Spleen (tissue), 13 donors: ENCODE measurements at places on chromosomes 13 and 19. TPM values are rescaled to one million over a fixed set of nuclear protein-coding genes. Genes with fewer than 3 reads are reported as not detected.
A peak's percentile ranks its signal among the peaks of the same experiment; 100 is the strongest.

Gene CEACAM7
- not detected for total RNA-seq

Gene KIR2DL3
- not detected for total RNA-seq

Gene ARRDC5
- 4.1 TPM for total RNA-seq

DNA sequence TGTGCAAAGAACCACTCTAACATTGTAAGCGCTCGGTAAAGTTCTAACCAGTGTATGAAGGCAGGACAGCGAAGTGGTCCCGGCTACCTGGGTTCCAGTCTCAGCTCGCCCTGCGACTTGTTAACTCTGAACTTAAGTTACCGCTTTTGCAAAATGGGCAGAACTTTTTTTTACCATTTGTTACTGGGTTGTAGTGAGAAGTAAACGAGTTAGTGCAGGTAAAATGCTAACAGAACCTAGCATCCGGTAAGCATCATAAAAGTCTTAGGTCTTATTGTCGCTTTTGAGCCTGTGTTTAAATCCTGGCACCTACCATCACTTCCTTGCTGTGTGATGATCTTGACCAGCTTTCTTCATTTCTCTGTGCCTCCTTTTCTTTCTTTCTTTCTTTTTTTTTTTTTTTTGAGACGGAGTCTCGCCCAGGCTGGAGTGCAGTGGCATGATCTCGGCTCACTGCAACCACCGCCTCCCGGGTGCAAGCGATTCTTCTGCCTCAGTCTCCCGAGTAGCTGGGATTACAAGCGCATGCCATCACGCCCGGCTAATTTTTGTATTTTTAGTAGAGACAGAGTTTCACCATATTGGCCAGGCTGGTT, 734 bp upstream of the TRMT1 start:
- H3K27me3 ChIP-seq = no peaks in the 10 kb centered on the region
- H3K27ac ChIP-seq = peak overlapping the region; percentile 88
- peaks cover 8% of the 10 kb centered on the region for H3K36me3 ChIP-seq
- no peak for DNase-seq

DNA sequence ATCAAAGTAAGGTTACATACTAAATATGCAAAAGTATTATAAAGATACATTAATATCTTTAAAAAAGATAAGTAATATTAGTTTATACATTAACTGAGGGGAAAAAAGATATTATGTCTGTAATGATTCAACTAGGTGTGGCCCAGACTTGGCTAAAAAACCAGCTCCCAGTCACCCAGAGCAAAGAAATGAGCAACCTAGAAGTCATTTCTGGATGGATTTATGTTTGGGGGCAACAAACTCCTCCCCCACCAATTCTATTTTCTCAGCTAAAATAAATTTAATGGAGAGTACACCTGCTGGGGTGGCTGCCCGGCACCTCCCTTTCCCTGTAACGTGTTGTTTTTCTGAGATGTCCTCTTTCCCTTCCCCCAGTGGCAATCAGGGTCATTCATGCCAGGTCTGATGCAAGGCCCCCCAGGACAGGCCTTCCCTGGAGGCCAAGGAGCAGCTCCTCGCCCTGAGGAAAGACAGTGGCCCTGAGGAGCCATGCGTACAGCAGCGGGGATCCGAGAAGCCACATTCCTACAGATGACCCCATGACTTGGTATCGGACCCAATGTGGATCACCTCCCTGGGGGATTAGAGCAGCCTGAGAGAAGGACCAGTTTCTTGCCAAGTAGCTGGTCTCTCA, 78.6 kb upstream of the DOCK9 start:
- no peaks in the 10 kb centered on the region for H3K36me3 ChIP-seq
- DNase-seq = no peak
- H3K4me3 ChIP-seq = no peak overlapping the region
- H3K27me3 ChIP-seq = no peaks in the 10 kb centered on the region

- H3K27ac ChIP-seq = no peak overlapping the region
- no peaks in the 10 kb centered on the region for H3K27me3 ChIP-seq
- no peaks in the 10 kb centered on the region for H3K36me3 ChIP-seq
- no peak for DNase-seq
- H3K4me1 ChIP-seq = no peaks in the 10 kb centered on the region
Measured at GRCh38 chr13:43664700-43665191, 122.0 kb downstream of the ENOX1 start.
